ENCODE measurements at places on chromosomes 11 and 22. TPM values are rescaled to one million over a fixed set of nuclear protein-coding genes. Genes with fewer than 3 reads are reported as not detected.

VPREB3 gene
- 11.4 TPM for polyA plus RNA-seq

DNA sequence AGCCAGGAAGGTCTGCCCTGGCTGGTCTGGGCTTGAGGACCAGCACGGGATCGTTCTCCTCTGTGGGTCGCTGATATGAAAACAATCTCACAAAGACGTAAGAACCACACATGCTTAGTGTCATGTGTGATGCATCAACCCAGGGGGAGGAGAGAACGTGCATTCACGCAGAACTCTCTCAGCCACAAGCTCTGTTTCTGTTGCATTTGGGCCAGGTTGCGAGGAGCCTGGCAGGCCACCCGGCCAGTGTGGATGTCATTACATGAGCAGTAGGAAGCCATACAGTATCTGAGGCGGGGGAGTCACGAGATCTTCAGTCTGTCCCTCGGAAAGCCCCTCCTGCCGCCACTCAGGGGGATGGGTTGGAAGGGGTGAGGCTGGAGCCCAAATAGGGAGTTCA lies 53.1 kb upstream of the KCNQ1OT1 start:
- H3K27ac ChIP-seq, result no peak overlapping the region
- H3K27me3 ChIP-seq, result no peaks in the 10 kb centered on the region
- no peaks in the 10 kb centered on the region for H3K36me3 ChIP-seq
- H3K4me1 ChIP-seq, result peaks cover 5% of the 10 kb centered on the region

DNA sequence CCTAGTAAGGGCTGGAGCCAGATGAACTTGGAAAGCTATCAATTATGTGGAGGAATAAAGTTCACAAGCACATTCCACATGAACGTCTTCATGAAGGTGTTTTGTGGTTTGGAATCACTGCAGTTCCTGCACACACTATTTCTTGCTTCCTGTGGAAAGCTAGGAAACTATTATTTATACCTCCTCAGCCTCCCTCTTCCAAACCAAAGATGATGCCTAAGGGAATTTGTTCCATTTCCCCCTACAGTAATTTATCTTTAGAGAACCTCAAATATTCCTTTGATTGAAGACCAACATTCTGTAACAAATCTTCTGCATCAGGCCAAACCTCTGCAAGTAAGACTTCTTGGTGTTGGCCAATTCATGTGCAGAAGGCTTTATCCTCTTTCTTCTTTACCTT lies 115.8 kb upstream of the ARHGAP20 start:
- no peaks in the 10 kb centered on the region for H3K4me1 ChIP-seq
- H3K27me3 ChIP-seq, result no peaks in the 10 kb centered on the region

GRCh38 chr11:108559340-108559739 lies 34.2 kb downstream of the EXPH5 start:
- no peaks in the 10 kb centered on the region for H3K4me1 ChIP-seq
- no peak overlapping the region for H3K4me3 ChIP-seq
- no peaks in the 10 kb centered on the region for H3K36me3 ChIP-seq
- DNase-seq, result no peak

DNA sequence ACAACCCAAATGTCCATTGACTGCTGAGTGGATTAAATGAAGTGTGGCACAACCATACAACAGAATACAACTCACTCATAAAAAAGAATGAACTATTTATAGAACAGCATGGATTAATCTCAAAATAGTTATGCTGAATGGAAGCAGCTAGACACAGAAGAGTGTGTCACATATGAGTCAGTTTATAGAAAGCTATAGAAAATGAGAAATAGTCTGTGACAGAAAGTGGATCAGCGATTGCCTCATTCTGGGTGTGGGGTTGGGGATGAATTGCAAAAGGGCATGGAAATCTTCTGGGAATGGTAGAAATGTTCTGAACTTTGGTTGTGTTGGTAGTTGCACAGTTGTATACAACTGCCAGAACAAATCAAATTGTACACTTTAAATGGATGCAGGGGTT lies 37.4 kb downstream of the PRR5L start:
- no peaks in the 10 kb centered on the region for H3K27me3 ChIP-seq
- H3K4me3 ChIP-seq, result no peak overlapping the region
- no peak for DNase-seq
- no peaks in the 10 kb centered on the region for H3K36me3 ChIP-seq
- H3K4me1 ChIP-seq, result no peaks in the 10 kb centered on the region

- no peak overlapping the region for H3K27ac ChIP-seq
- no peaks in the 10 kb centered on the region for H3K27me3 ChIP-seq
- peaks cover 50% of the 10 kb centered on the region for H3K36me3 ChIP-seq
- H3K4me3 ChIP-seq, result no peak overlapping the region
- DNase-seq, result no peak
Measured at GRCh38 chr11:3115321-3115720, 49.8 kb downstream of the OSBPL5 start.

DNA sequence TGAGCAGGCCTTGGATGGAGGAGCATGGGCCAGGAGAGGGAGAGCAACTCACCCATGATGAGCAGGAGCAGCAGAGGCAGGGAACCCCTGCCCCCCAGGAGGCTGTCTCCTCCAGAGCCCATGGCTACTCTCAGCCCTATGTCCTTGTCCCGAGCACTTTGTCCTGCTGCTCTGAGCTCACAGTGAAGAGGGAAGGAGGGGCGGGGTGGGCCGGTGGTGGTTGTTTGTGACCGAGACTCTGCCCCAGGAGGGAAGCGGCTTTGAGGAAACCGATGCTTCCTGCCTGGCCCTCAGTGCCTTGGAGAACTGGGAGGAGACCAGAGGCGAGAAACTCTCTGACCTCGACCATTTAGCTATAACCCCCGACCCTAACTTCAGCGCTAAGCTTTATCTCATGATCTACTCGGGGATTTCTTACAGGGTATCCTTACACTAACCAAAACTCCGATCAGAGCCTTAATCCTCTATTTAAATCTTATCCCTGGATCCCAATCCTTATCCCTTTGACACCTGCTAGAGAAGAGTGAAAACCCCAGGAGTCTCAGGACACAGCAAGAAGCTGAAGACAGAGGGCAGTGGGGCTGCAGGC lies at the start of gene ROBO4:
Gene ROBO4 (minus strand): TSS at position 192 of the 589 bp plus-strand sequence. CDS start 70 bp downstream, at position 122.
- H3K27me3 ChIP-seq, result peaks cover 21% of the 10 kb centered on the region
- no peaks in the 10 kb centered on the region for H3K4me1 ChIP-seq
- no peaks in the 10 kb centered on the region for H3K36me3 ChIP-seq
- no peak within 1 kb of the TSS for H3K4me3 ChIP-seq

- no peaks in the 10 kb centered on the region for H3K27me3 ChIP-seq
- no peak for DNase-seq
- no peak overlapping the region for H3K27ac ChIP-seq
Measured at GRCh38 chr11:113862435-113862834, 12.9 kb downstream of the USP28 start.

GRCh38 chr11:77517226-77517625 lies 43.3 kb upstream of the PAK1 start:
- no peaks in the 10 kb centered on the region for H3K36me3 ChIP-seq
- H3K4me3 ChIP-seq, result no peak overlapping the region
- no peaks in the 10 kb centered on the region for H3K4me1 ChIP-seq
- no peaks in the 10 kb centered on the region for H3K27me3 ChIP-seq
- DNase-seq, result no peak
- H3K27ac ChIP-seq, result no peak overlapping the region

CENATAC gene
- polyA plus RNA-seq, result 79.1 TPM

ANKK1 gene
- 2.4 TPM for polyA plus RNA-seq

DNA sequence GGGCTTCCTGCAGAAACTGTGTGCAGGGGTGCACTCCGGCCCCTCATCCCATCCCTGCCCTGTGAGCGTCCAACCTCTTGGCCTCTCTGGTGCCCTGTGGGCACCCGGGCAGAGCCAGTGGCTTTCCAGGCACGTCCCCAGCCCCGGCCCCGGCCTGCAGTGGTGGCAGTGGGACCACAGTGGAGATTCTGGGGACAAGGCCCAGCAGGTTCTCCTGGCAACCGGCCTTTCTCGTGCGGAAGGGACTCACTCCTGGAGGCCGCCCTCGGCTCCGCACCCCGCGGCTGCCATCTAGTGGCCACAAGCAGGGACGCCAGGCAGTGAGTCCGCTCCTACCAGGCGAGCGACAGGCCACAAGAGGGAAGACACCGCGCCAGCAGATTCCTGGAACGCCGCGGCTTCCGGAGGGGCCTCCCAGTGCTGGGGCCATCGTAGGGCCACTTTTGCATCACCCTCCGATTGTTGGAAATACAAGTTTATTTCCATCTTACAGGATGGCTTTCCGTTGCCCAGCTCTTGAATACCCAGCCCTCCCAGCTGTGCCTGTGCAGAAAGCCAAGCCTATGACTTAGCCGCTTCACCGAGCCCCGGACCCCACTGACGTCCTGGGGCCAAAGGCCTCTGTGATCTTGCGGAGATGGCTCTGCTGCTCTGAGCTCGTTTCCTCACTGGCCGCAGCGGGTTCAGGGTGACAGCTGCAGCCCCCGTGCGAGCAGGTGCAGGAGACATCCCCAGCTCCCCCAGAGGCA lies 357.3 kb downstream of the CTTN start:
- H3K27ac ChIP-seq, result no peak overlapping the region
- DNase-seq, result peak; percentile 42
- no peaks in the 10 kb centered on the region for H3K27me3 ChIP-seq
- H3K4me1 ChIP-seq, result no peaks in the 10 kb centered on the region

- no peak for DNase-seq
- peaks cover 7% of the 10 kb centered on the region for H3K4me1 ChIP-seq
- no peaks in the 10 kb centered on the region for H3K36me3 ChIP-seq
- H3K27ac ChIP-seq, result no peak overlapping the region
Measured at GRCh38 chr11:94142308-94143281, 14.0 kb downstream of the PANX1 start.
